ENCODE measurements at places on chromosomes 16 and 17. TPM values are rescaled to one million over a fixed set of nuclear protein-coding genes. Genes with fewer than 3 reads are reported as not detected.

DNA sequence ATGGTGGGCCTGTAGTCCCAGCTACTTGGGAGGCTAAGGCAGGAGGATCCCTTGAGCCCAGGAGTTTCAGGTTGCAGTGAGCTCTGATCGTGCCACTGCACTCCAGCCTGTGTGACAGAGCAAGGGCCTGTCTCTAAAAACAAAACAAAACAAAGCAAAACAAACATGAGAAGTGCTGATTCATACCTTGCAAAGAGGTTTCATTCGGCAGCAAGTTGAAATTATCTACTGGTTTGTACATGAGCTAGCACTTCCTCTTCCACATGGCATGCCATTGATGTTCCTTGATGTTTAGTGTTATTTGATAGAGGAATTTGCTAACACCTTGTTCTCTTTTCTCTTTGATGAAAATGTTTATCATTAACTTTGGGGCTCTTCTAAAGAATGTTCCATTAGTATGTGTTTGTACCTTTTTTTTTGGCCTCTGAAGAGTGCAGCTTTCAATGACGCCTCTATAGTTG is 50.6 kb downstream of the SPECC1 start:
- DNase-seq = no peak
- H3K4me1 ChIP-seq = peaks cover 8% of the 10 kb centered on the region
- peaks cover 2% of the 10 kb centered on the region for H3K27me3 ChIP-seq
- no peak overlapping the region for H3K27ac ChIP-seq

GJD3 gene
- total RNA-seq = not detected

- no peak for DNase-seq
- H3K4me1 ChIP-seq = no peaks in the 10 kb centered on the region
- peaks cover 9% of the 10 kb centered on the region for H3K36me3 ChIP-seq
- H3K27me3 ChIP-seq = no peaks in the 10 kb centered on the region
Observed at GRCh38 chr16:88078111-88078775, 127.0 kb downstream of the BANP start.

- no peaks in the 10 kb centered on the region for H3K4me1 ChIP-seq
- no peak overlapping the region for H3K27ac ChIP-seq
- H3K36me3 ChIP-seq = no peaks in the 10 kb centered on the region
- no peak for DNase-seq
Observed at GRCh38 chr16:62755938-62756337, 719.7 kb upstream of the CDH8 start.

ST6GALNAC2 gene
- not detected for total RNA-seq

All from activated CD4-positive, alpha-beta T cell treated with anti-CD3 and anti-CD28 coated beads, Interleukin-2, amount 10 ng/mL, durations not matched to agents 7 days and 5 days (primary cell).